ENCODE measurements at places on chromosomes 6 and 20.

DNA sequence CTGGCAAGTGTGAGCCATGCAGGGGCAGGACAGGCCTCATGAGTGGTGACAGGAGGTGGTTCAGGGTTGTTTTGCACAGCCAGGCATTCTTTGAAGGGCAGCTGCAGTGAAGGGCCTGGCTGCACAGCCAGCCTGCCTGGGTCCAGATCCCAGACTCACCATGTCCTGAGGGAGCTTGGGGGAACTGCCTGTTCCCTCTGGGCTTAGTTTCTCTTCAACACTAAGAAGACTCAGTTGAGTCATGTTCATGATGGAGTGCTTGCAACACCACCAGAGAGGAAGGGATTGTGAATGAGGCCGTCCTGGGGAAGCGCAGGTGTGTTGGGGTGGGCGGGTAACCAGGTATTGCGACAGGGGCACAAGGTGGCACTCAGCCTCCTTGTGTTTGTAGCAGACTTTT is 102.4 kb downstream of the CDH26 start:
- DNase-seq = no peak

DNA sequence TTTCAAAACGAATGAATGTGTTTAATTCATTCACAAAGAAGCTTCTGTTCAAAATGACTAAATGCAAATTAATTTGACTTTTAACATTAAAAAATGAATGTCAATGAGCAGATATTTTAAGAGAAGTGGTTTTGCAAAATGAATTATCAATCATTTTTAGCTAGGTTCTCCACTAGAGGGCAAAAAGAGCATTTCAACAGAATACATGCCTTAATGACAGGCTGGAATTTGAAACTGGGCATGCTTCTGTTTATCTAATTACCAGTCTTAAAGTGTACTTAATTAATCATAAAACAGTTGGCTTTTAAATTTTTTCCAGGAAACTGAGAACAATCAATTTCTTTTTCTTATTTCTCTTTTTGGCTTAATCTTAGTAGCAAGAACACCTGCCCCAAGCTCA is 63.8 kb upstream of the TINAG start:
- no peak for DNase-seq

DNA sequence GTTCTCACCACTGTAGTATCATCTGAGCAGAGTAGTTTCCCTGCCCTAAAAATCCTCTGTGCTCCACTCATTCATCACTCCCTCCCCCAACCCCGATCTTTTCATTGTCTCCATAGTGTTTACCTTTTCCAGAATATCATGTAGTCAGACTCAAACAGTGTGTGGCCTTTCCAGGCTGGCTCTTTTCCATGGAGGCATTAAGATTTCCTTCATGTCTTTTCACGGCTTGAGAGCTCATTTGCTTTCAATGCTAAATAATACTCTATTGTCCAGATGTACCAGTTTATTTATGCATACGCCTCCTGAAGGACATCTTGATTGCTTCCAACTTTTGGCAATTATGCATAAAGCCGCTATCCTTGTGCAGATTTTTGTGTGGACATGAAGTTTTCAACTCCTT is 235.8 kb downstream of the PHACTR1 start:
- DNase-seq = no peak

DNA sequence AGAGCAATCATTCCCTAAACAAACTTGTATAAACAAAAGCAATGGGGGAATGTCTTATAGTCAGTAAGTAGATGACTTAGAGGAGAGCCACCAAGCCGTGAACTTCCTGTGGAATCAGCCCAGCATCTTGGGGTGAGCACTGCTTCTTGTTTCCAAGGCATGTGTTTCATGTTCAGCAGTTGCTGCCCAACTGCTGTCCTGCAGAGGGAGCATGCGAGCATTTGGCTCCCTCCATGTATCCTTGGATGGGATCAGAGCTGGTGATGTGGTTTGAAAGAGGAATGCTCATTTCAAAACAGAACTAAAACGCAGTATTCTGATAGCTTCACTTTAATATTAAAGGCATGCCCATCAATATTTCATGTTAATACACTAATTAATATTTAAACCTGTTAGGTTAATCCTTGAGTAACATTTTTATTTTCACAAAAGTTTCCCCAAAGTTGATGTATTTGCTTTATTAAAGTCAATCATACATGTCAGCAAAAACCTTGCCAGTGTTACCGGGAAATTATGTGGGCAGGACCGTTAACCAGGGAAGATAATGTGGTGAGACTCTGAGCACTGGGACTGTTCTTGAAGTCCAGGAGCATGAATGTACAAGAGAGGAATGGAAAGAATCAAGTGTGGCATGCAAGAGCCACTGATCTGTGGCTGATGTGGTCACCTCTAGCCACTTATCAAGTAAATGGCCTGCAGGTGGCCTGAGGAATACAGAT is 172.1 kb upstream of the GGTLC1 start:
- DNase-seq = peak; percentile 23

GRCh38 chr20:12394786-12395185 is 477.1 kb downstream of the BTBD3 start:
- no peak for DNase-seq

GRCh38 chr20:56004611-56005388 is 519 bp downstream of the CBLN4 start:
- no peak for DNase-seq

GRCh38 chr6:68572525-68572924 is 62.6 kb upstream of the ADGRB3 start:
- DNase-seq = no peak

- DNase-seq = peak; percentile 9
Observed at GRCh38 chr6:26017632-26017966, 55.0 kb downstream of the TRIM38 start.

DNA sequence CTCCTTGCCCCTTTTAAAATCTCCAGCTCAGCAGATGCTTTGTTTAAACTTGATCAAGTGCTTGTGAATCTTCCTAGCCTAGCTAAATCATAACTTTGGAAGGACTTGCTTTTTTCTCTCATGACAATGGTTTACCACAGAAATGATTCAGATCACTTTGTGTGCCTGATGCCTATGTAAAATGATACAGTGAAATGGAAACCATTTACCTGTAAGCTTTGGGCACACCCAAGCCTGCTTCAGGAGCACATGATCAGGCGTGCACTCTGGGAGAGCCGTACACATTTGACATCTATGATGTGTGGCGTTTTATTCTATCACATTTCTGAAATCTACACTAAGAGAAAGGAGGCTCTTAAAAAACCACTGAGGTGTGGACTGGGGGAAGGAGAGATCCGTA is 41.1 kb downstream of the PTPN1 start:
- DNase-seq = no peak

GRCh38 chr6:3312604-3313231 is 54.0 kb downstream of the PSMG4 start:
- no peak for DNase-seq

DNA sequence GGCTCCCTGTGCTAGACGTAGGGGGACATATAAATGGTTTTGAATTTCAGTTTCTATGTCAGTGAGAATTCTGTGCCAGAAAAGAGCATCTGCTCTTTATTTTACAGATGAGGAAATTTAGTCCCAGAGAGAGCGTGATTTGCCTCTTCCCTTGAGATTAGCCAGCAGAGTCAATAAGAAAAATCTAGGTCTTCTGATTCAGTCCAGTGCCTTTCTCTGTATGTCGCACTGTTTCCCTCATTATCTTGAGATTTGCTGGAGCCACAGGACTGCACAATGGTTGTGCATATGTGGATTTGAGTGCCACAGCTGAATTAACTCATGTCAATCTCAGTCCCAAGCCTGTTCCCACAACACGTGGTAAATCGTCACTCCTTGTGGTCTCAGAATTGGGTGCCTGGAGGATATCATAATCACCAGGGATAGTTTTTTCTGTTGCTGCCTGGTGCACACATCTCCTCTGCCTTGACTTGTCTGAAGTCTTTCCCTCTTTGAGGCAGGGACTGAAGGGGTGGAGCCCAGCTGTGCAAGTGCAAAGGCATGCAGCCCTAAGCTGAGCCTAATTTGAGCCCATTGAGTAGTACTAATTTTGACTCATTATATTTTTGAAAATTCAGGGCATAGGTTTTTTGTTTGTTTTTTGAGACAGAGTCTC is 276.7 kb downstream of the SOX4 start:
- DNase-seq = no peak

DNA sequence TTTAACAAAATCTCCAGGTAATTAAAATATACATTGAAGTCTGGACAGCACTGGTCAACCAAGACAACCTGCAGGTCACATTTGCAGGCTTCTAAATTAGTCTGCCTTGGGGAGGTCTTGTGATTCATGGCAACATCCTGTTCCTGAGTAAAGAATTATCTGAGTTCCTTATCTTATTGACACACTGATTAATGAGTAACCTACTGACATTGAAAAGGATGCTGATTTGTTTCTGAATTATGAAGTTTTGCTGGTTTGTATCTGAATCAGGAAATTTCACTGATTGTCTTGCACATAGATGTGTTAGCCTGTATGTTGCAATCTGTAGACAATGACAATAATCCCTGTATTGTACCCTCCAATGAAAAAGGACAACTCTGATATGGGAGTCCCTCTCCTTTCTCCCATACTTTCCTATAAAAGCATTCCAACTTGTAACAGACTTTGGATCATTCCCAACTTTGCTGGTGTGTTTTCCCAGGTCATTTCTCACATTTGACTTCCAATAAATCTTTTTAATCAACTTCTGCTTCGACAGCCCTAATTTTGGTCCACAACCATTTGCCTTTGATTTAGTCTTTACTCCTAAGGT is 80.0 kb downstream of the LAMP5 start:
- DNase-seq = no peak

- DNase-seq = no peak
Observed at GRCh38 chr20:9408422-9409300, 105.7 kb upstream of the LAMP5 start.

GRCh38 chr6:111970426-111970825 is 83.5 kb upstream of the CCN6 start:
- no peak for DNase-seq
